ENCODE measurements at places on chromosomes 12 and 14.
A peak's percentile ranks its signal among the peaks of the same experiment; 100 is the strongest.

DNA sequence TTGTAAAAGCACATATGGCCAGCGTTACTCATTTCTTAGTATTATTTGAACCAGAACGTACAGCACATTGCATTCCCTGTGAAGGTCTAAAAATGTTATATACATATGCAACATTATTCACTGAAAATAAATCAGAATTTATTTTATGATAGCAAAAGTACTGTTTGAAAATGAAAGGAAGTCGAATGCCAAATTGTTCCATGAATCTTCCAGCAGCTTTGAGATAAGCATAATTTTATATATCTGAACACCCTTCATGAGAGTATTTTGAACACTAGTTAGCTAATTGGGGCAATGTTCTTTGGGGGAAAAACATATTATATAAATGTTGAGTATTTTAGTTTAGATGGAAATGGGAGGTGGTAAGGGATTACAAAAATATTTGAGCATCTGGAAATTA lies 300.7 kb upstream of the SYT1 start:
- no peak for DNase-seq

- DNase-seq, result no peak
Observed at GRCh38 chr12:107822356-107822755, 47.9 kb downstream of the ASCL4 start.

DNA sequence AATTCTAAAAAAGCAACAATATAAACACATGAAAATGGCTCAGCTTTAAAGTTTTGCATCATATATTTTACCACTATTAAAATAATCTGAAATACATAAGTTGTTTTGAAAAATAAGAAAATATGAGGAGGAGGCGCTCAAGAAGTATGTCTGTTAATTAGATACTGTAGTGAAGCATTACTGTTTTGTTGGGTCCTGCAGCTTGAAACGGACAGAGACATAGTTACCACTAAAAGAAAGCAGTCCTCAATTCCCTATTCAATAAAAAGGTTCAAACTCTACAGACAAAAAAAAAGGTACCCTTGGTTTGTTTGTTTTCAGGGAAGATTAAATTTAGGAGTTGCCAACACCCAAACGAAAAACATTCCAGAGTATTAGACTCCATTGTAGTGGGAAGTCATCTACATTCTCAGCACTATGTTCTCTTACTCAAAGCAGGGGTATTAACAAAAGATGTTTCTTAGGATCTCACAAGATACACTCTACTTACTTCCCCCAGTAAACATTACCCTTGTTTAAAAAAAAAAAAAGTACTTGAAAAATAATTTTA lies 3.0 kb downstream of the PAWR start:
- peak; percentile 15 for DNase-seq

DNA sequence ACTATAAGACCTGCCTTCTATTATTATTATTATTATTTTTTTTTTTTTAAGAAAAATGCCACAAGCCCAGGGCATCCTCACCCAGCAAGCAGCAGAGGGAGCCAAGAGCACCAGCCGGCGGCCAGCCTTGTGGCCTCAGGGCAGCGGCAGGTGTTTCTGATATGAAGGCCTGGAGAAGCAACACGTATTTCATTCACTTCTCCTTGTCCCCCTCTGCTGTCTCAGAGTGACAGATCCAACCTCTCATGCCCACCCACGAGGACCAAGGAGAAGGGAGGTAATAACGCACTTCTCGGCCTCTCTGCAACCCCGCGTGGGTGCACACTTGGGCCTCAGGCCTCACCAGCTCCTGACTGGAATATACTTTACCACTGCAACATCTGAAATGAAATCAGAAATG lies 25.4 kb downstream of the CDC42BPB start:
- DNase-seq, result peak; percentile 1

- no peak for DNase-seq
Observed at GRCh38 chr12:9344541-9344940, 136.3 kb upstream of the PZP start.

GRCh38 chr12:33115716-33116115 lies 219.1 kb upstream of the PKP2 start:
- DNase-seq, result no peak

- no peak for DNase-seq
Observed at GRCh38 chr12:65568517-65568916, 255.8 kb upstream of the HMGA2 start.

DNA sequence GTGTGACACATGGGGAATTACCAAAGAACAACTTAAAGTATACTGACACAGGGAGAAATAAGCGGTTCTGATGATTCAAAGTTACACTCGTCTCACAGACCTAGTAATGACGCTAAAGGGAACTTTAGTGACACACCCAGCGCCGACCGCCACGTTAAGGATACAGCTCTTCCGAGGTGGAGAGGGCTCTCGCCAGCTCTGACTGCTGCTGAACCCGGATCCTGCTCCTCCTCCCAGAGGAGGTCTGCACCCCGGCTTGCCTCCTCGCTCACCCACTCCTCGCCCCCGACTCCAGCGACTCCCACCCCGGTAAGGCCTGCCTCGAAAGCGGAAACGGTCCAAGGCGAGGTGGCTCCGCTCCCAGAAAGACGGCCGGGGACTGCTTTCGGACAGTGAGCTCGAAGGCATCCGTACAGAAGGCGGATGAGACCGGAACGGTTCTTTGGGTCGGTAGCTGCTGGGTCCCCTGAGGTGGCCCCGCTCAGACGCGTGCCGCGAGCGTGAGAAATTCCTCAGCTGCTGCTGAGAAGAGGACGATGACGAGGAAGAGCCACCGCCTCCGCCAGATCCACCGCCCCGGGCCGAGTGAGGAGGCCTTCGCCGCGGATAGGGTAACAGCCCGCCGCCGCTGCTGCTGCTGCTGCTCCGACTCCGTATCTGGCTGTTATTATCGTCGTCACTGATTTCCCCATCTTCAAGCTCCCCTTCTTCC lies 643 bp downstream of the ZFC3H1 start:
- peak; percentile 63 for DNase-seq

DNA sequence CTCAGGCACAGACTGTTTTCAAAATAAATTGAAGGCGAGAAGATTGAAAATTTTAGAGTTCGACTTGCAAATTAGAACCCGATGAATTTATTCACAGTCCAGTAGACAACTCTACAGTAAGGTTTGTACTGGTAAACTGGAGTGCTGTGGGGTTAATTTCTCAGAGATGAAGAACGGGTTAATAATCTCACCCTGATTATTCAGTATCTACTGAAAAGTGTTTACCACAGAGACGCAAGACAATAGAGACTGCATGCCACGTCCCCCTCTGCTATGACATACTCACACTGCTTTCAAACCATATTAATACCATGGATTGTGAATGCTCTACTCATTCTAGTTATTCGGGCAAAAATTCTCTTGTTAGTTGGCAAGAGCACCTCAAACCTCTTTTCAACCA lies 36.1 kb downstream of the CFL2 start:
- no peak for DNase-seq

DNA sequence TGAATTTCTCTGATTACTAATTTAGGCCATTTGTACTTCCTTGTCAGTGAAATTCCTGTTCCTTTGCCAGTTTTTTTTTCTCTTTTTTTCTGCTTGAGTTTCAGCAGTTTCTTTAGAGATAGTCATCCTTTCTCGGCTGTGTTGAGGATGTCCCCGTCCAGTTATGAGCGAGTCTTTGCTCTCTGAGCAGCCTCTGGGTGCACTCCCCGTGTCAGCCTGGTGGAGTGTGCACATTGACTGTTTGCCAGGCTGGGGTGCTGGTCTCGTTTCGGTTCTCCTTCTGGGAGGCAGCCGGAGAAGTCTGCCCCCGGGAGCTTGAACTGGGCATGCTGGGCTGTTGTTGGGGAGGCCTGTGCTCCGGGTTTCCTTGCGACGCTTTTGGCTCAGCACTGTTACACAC lies 3.0 kb downstream of the PACS2 start:
- peak; percentile 8 for DNase-seq

GRCh38 chr14:100334904-100335303 lies 11.8 kb downstream of the SLC25A47 start:
- no peak for DNase-seq

DNA sequence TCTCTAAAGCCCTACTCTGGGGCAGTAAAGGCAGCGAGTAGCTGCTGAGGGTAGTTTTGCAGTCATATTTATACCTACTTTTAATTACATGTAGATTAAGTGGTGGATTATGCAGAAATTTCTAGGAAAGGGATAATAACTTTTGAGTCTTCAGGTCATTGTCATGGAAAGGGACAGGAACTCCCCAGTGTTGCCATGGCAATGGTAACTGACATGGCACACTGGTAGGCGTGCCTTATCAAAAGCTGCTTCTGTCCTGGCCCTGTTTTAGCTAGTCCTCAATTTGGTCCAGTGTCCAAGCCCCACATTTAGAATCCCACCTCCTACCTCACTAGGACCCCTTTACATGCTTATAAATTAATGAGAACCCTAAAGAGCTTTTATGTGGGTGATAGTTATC lies 303.1 kb downstream of the VRK1 start:
- DNase-seq, result no peak

DNA sequence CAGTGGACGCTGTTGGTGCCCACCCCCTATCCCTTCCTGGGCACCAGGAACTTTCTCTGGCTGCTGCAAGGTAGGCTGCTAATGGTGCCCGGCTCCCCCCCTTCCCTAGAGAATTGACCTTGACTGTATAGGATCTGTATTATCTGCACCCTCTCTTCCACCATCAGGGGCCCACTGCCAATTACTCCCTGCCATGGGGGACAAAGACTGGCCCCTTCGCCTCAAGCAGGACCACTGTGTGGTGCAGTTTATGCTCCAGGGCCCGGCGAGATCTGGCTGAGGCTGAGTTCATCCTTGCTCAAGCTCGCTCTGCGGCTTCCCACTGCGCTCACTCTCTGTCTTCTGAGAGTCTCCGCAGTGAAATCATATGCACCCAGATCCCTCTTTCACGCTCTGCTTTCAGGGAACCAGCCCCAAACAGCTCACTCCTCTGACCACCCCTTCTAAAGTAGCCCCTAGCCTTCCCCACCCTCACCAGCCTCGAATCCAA lies 95.2 kb downstream of the LGMN start:
- DNase-seq, result peak; percentile 13

- no peak for DNase-seq
Observed at GRCh38 chr14:79829405-79830166, 381.7 kb downstream of the DIO2 start.

DNA sequence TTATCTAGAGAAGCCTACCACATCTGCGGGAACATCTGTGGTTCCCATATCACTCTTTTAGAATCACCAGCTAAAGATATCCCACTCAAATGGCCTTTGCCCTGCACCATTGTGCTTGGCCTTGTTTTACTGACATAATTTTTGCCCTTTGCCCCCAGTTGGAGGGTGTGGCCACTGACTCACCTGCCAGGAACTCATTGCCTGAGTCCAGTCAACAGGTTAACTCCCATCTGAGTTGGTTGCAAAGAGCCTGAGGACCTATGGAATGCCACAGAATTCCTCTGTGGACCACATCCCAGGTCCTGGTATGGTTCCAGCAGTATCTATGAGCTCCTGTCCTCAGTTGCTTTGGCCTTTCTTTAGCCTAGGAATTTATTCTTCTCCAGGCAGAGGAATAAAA lies 55.7 kb upstream of the PTGR2 start:
- DNase-seq, result no peak

- DNase-seq, result no peak
Observed at GRCh38 chr14:100060760-100061159, 4.5 kb upstream of the EVL start.

DNA sequence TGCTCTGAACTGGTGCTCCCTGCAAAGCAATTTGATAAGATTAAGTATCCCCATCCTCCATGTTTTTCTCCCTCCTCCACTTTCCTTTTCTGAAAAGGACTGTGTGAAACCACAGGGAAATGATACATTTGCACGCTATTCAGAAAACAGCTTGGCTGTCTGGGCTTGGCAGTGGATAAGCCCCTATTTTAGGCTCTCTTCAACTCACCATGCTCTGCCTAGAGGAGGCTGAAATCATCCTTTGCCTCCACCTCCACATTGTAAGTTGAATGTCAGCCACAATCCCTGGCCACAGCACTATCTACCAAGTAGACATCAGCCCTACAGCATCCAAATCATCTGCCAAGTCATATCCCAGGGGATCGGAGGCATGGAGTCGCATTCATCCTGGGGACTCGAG lies 642.3 kb downstream of the RPS29 start:
- no peak for DNase-seq

- no peak for DNase-seq
Observed at GRCh38 chr12:128068211-128068610, 198.8 kb upstream of the TMEM132C start.

DNA sequence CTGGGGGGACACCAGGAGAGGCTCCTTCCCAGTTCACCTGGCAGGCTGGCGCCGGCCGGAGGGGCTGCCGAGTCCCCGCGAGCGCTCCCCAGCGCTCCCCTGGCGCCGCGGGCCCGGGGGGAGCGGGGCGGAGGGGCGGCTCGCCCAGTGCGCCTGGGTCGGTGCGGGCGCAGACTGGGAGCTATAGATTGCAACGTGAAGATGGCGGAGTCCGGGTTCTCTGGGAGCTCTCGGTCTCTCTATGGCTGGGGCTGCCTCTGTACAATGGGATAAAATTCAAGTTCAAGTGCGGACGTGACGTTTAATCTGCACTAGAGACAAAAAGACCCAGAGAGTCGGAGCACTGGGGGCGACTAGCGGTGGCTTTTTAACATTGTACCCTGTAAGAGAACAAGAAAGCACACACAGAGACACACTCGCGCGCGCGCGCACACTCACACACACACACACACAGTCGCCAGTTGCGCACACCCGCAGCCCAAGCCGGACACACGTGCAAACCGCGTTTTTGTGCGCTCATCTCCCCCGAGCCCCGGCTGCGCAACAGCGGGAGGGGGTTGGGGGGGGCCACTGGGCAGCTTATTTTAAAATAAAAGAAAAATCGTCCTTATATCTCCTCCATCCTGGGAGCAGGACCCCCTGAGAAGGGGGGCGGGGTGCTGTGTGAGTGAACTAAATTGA lies at the start of gene BCL11B:
BCL11B (minus strand) TSS at position 247 of the 681 bp plus-strand sequence. CDS start 979 bp downstream, outside the sequence.
- peak; percentile 96 for DNase-seq

Measured in Kasumi-1 (cell line).